ENCODE measurements at places on chromosomes 7 and 10.

DNA sequence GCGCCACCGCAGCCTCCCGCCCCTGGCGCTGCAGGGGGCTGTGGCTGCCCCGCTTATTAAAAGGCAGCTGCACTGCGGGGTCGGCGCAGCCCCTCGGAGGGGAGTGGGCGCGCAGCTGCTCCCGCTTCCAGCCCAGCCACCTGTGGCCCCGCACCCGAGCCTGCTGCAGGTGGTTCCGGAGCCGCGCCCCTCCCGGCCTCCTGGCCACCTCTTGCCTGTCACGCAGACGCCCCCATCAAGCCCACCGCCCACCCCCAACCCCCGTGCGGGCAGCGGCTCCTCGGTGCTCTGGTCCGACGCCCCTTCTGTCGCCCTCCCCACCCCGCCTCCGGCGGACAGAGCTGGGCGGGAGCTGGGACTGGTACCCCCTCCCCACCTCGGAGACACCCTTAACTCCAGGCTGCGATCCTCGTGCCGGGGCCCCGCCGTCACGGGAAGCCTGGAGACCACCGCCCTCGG, 549 bp downstream of the CALY start:
- DNase-seq, result no peak

DNA sequence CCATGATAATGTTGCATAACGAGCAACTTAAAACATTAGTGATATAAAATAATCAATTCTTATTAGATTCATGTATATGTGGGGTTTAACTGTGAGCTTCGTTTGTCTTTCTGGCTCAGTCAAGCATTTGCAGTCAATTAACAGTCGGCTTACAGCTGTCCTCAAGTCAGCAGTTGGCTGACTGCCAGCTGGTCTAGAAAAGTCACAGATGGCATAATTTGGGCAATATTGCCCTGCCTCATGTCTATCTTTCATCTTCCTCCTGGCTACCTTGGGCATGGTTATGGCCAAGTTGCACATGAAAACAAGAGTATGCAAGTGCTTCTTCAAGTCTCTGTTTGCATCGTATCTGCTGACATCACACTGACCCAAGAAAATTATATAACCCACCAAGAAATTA, 186.1 kb upstream of the ZWINT start:
- no peak for DNase-seq

- DNase-seq, result no peak
Observed at GRCh38 chr10:35324196-35324595, 12.1 kb upstream of the CCNY start.

DNA sequence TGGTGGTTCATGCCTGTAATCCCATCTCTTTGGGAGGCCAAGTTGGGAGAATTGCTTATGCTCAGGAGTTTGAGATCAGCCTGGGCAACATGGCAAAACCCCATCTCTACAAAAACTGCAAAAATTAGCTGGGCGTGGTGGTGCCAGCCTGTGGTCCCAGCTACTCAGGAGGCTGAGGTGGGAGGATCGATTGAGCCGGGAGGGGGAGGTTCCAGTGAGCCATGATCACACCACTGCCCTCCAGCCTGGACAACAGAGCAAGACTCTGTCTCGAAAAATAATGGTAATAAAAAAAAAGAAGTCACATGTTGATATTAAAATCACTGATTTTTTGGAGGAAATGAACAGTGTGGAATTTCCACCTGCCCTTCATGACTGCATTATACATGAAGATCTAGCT, 15.8 kb downstream of the PHYH start:
- DNase-seq, result no peak

DNA sequence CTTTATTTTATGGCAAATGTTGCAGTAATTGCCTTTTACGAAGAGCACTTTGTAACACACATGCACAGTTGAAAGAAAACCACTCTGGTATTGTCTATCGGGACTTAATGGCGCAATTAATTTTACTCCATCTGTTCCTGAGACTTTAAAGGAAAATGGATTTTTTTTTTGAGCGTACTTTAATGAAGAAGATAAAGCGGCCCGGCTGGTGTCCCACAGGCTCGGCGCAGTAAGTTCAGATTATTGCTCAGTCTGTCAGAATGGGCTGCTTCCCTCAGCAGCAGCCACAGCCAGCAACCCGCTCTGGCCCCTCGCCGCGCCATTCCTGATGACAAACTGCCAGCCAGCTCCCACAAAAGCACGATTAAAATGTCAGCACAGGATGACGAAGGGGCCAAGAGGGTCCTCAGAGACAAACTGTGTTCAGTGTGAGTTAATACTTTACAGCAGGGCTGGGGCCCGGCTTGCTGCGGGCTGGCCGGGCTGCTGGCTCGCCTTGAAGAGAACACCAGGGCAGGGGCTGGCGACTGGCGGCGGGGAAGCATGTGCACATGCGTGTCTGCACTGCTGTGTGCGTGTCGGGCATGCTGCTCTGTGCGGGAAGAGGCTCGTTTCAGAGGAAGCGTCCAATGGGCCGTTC, 501.0 kb upstream of the GALNT17 start:
- no peak for DNase-seq

DNA sequence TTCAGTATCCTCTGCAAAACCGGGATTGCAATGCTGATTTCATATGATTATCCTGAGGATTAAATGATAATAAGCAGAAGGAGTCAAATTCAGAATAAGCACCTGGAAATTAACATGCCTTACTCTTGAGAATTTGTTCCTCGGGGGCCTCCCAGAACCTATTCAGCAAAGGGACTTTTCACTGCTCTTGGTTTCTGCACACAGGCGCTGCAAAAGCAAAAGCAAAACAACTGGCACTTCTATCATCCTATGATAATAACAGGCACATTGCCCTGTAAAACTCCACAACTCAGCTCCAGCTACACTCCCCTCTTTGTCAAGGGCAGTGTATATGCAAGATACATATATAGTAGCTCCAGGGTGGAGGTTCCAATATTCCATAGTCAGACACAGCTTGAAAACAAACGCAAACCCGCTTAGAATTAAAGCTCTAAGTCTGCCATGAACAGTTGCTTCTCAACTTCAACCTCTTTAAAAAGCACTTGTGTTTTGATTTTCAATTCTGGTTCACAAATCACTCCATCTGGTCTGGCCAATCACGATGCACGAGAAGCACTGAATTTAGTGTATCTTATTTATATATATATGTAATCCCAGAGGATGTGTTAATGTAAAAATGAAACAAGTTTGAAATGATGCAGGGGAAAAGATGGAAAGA, 119.9 kb upstream of the PTER start:
- no peak for DNase-seq

DNA sequence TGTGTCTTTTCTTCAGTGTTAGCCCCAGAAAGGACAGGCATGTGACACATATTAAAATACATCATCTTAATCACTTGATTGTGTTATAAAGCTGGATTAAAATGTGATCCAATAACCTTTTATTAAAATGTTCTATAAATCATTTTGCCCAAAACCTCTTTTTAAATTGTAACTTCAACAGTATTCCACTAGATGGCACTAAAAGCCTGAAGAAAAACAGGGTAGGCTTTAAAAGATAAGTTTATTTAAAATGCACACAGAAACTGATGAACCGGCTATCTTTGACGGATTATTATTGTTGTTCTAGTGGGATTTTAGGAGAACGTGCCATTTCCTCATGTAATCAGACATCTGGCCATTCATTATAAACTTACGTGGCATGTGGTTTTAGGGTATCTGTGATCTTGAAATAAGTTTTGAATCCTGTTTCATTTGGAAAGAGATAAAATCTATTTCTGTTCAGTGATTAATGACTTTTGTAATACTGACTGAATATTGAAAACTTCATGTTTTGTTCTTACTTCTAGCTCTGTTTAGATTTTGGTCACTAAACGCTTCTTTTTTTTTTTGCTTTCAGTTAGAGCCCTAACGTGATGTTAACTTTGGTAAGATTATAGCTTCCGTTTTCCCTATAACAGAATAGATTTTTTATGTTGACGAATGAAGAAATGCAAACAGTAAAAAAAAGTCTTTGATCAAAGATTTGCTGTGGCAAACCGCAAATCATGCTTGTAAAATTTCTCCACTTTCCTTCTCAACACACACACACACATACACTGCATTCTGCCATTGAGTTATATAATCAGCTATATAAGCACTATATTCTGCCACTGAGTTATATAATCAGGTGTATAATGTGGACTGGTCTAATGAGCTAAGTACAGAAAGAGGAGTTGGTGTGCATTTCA, 13.6 kb downstream of the VPS50 start:
- DNase-seq, result peak; percentile 11

DNA sequence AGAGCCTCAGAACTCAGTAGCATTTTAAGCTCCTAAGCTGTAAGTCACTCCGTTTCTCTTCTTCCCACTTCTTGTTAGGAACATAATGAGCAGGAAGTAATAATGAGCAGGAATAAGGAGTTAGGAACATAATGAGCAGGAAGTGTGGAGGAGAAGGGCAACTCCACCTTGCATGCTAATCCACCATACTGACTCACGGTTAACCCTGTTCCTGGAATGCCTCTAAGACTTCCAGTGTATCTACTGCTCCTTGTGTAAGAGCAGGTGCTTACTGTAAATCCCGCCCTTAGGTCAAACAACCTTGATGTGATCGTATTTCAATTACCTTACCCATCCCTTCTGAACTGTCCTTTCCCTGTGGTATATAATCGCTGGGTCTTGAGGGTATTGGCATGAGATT, 528.7 kb downstream of the CALN1 start:
- no peak for DNase-seq

- DNase-seq, result no peak
Observed at GRCh38 chr7:140397784-140398750, at the start of gene SLC37A3. TSS of gene SLC37A3 (minus strand) at chr7:140398530. CDS start at chr7:140382526, 16,004 bp downstream.

GRCh38 chr10:113015201-113015600, 65.2 kb downstream of the TCF7L2 start:
- DNase-seq, result no peak

Data from bone marrow (tissue), 2 donors.